ENCODE measurements at places on chromosomes 13 and 19.

GRCh38 chr19:34962687-34963572 is 1.1 kb downstream of the ZNF792 start:
- no peak for DNase-seq

- DNase-seq: no peak
These were observed 23.9 kb upstream of the PSG4 start for GRCh38 chr19:43229315-43229714.

DNA sequence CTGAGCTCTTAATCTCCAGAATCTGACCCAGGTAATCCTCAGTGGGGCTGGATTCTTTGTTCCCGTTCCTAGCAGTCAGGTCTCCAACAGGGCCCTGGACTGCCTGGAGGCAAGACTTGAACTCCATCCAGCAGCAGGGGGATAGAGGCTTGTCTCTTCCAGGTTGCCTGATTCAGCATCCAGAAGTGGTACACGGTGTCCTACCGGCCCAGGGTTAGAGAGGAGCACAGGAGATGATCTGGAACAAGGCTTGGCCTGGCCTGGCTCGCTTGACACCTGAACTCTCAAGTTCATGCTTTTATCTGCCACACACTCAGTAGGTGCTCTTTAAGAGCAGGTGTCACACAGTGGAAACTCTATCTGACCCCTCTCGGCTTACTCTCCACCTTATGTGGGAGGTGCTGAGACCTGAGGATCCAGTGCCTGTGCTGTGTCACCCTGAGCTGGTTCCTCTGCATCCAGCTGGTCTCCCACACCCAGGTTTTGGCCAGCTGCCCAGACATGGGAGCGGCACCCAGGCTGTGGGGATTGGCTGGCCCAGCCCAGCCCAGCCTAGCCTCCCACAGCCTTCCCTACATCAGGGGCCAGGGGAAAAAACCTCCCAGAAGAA is at the start of gene CYP4F3:
Gene CYP4F3 (plus strand): TSS at position 604 of the 610 bp plus-strand sequence. CDS start 519 bp downstream, outside the sequence.
- DNase-seq: no peak

DNA sequence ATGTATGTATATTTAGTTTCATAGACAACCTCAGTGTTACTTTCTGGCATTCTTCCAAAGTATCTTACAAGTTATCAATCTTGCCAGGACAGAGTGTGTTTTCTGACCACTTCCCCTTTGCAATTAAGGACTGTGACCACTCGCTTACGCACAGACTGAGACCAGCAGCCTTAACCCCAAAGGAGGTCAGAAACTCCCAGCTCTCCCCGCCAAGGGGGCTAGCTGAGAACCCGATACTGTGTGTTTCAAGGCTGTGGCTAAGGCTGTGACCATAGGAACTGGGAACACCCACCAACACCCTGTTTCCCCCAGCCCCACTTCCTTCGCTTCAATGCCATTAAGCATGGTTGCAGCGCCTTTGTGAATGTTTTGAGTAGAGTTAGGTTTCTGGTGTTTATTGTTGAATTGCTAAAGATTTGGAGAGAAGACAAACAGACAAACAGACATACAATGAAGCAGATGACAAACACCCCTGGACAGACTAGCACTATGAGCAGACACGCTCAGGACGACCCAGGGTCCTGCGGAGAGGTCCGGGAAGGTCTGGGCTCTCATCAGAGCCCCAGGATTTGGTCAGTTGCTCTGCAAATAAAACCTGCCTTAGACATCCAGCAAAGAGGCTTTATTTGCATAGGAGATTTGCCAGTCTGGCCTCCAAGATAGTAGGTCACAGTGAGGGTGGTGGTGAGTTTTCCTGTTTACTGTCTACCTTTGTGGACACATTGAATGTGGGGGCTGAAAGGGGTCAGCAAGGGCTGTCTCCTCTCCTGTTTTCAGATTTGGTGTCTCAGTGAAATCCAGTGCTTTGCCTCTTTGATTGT is 25.0 kb upstream of the TNFSF11 start:
- DNase-seq: no peak

DNA sequence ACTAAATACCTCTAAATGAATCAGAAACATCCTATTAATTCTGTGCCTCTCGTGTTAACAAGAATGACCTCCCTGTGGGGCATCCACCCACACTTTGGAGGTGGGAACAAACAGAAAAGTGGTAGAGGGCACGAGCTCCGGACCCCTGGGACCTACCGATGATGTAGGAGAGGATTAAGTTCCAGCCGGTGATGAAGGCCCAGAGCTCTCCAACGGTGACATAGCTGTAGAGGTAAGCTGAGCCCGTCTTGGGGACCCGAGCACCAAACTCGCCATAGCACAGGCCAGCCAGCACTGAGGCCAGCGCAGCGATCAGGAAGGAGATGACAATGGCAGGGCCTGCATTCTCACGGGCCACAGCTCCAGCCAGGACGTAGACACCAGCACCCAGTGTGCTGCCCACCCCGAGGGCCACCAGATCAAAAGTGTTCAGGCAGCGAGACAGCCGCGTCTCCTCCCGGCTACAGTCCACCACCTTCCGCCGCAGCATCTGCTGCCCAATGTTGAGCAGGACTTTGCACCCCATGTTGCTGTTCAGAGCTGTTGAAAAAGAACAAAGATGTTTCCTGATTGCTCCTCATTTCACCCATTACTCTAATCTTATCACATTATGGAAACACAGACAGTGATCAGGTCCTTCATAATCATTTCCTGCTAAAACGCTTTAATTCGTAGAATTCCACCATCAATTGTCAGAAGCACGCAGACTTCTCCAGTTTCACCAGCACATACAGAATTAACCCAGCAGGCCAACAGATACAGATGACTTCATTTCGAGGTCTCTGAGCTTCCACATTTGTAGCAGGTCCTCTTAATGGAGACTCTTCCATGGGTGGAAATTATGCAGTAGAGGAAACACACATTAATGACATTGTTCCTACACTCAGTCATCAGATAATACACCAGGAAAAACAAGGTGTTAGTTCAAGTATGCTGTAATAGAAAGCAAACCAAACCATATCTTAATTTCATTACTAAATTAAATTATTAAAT is 59.5 kb downstream of the SLC7A1 start:
- DNase-seq: no peak

DNA sequence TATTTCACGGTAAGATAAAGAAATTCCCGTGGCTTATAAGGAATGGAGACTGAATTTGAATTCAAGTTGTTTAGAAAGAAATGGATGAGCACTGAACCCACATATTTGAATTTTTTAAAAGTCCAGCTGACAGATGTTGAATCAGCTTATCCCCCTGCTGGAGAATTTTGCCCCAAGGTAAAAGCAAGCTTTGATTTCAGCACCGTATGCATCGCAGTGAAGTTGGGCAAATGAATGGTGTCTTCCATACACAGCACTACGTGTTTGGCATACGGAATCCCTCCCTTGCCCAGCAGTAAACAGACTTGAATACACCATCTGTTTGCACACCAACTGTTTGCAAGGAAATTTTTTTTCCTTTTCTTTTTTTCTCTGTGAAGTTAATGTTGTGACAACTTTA is 77.5 kb upstream of the PEG3 start:
- DNase-seq: peak; percentile 20

DNA sequence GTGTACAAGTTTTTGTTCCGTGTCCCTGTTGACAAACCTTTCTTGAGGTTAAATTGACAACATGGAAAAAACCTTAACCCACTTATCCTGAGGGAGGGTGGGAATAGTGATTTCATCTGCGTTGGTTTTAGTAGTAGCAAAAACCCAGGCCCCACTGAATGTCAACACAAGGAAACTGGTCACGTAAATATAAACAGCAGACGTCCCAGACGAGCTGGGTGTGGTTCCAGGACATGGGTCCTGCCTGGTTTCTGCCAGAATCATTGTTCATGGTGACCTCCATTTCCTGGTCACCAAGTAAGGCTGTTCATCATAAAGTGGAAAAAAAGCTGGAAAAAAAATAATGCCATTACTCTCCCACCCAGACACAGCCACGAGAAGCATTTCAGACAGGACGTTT is 16.9 kb upstream of the F2RL3 start:
- DNase-seq: no peak

DNA sequence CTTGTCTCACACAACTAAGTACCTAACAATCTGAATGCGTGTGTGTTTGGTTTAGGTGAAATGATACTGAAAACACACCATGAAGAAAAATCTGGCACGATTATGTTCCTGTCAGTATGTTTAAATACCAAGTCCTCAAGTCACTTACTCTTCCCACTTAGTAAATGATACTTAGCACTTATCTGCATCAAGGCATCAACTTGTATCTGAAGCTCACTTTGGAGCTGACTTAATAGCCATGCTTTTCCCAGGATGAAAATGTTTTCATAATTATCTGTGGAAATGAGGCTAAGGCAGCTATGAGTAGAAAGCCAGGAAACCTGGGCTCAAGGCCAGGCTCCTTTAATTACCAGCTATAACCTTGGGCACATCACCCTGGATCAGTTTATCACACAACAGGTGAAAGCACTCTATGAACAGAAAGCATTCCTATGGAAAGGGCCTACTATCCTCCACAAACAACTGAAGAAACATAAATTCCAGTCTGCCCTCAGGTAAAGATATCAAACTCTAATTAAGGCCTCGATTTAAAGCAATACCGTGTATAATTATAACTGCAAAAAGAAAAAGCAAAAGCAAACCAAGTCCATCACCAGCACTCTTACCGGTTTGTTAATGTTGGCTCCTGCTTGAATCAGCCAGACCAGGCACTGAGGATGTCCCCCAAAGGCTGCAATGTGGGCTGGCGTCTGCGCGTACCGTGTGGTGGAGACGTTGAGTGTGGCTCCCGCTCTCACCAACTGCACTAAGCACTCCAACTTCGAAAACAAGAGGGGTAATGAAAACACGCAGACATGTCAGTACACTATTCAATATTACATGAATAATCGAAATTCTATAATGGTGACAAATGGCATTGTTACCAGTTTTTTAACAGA is 4.6 kb downstream of the ANKRD10 start:
- DNase-seq: no peak

DNA sequence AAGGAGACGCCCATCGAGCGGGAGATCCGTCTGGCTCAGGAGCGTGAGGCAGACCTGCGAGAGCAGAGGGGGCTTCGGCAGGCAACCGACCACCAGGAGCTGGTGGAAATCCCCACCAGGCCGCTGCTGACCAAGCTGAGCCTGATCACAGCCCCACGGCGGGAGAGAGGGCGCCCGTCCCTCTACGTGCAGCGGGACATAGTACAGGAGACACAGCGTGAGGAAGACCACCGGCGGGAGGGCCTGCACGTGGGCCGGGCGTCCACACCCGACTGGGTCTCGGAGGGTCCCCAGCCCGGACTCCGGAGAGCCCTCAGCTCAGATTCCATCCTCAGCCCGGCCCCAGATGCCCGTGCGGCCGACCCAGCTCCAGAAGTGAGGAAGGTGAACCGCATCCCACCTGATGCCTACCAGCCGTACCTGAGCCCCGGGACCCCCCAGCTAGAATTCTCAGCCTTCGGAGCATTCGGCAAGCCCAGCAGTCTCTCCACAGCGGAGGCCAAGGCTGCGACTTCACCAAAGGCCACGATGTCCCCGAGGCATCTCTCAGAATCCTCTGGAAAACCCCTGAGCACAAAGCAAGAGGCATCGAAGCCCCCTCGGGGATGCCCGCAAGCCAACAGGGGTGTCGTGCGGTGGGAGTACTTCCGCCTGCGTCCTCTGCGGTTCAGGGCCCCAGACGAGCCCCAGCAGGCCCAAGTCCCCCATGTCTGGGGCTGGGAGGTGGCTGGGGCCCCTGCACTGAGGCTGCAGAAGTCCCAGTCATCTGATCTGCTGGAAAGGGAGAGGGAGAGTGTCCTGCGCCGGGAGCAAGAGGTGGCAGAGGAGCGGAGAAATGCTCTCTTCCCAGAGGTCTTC is 7.1 kb downstream of the MISP start:
- no peak for DNase-seq

GRCh38 chr19:47321630-47322029 is 10.3 kb upstream of the C5AR2 start:
- no peak for DNase-seq

GRCh38 chr13:98959786-98960605 is 17.9 kb downstream of the DOCK9 start:
- no peak for DNase-seq

- no peak for DNase-seq
These were observed 75.8 kb upstream of the UBAC2 start for GRCh38 chr13:99124794-99125316.

DNA sequence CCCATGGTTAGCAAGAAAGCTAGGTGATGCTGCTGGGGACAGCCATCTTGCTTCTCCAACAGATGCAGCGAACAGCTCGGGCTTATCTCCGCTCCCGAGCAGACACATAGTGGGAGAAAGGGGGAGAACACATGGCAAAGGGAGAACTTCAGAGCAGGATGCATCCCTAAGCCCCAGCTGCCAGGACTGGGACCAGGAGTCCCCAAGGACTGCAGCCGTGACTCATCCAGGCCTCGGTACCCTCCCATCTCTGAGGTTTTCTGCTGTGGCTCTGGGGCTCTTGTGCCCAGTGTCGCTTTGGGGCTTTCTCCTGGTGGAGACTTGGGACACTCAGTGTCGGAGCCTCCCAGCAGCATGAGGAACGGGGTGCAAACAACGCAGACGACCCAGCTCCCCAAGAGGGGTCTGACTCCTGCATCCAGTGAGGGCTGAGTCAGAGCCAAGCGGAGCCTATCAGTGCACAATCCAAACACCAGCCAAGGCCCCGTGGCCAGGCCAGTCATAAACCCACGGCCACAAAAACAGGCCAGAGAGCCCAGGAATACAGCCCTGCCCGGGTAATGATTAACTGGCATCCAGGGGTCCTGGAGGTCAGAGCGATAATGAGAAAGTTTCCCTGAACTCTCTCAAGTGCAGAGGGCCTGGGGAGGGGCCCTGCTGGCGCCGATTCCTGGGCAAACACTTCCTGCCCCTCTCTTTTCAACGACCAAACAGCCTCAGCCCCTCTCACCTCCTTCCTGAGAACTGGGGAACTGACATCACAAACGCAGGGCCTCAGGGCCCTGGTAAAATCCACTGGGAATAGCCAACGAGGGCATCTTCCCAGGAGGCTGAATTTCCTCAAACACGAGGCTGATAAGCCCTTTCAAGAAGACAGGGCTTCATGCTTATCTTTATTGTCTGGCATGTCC is 202.9 kb downstream of the USP12 start:
- no peak for DNase-seq

- no peak for DNase-seq
These were observed at the start of gene FPR3 for GRCh38 chr19:51794885-51795490. FPR3 (plus strand) TSS chr19:51795157; CDS start chr19:51823749, 28,592 bp downstream.

DNA sequence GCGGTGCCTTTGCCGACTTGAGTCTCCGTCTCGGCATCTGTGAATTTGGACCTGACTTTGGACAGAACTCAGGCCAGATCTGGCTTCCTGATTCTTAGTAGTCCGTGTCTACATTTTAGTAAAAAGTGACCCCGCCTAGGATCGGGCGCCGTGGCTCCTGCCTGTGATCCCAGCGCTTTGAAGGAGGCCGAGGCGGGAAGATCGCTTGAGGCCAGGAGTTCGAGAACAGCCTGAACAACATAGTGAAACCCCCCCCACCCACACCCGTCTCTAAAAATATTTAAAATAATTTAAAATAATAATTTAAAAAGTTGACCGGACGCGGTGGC is 849 bp upstream of the TCF3 start:
- no peak for DNase-seq

GRCh38 chr13:105414639-105415038 is 1120.8 kb downstream of the EFNB2 start:
- no peak for DNase-seq

GRCh38 chr19:50199259-50199555 is 4.2 kb upstream of the MYH14 start:
- DNase-seq: no peak

- no peak for DNase-seq
These were observed 86.7 kb downstream of the FNDC3A start for GRCh38 chr13:49062297-49062896.
